ENCODE measurements at places on chromosomes 3 and 15. TPM values are rescaled to one million over a fixed set of nuclear protein-coding genes. Genes with fewer than 3 reads are reported as not detected.

Gene CFAP92
- not detected for total RNA-seq

Gene SLCO3A1
- 0.07 TPM for total RNA-seq

Gene C3orf52
- 16.7 TPM for total RNA-seq

Gene ISG20
- total RNA-seq = 48.6 TPM

Gene IL5RA
- total RNA-seq = not detected

Gene OXTR
- total RNA-seq = 21.5 TPM

DNA sequence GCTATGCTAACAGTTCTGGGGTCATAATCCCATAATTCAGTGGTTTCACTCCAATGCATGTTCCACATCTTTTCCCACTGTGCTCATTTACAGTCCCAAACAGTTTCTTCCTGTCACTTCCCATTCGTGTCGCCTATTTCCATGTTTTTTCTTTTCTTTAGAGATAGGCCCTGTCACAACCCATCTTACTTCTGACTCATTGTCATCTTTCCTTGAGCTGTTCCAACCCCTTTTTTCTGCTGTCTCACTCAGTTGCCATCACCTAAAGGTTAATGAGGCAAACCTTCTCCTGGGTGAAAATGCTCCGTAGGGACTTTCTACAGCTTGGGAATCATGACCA is 814.5 kb downstream of the VGLL3 start:
- no peaks in the 10 kb centered on the region for H3K36me3 ChIP-seq
- no peak for DNase-seq
- H3K27me3 ChIP-seq = no peaks in the 10 kb centered on the region
- no peak overlapping the region for H3K27ac ChIP-seq
- H3K4me1 ChIP-seq = no peaks in the 10 kb centered on the region

DNA sequence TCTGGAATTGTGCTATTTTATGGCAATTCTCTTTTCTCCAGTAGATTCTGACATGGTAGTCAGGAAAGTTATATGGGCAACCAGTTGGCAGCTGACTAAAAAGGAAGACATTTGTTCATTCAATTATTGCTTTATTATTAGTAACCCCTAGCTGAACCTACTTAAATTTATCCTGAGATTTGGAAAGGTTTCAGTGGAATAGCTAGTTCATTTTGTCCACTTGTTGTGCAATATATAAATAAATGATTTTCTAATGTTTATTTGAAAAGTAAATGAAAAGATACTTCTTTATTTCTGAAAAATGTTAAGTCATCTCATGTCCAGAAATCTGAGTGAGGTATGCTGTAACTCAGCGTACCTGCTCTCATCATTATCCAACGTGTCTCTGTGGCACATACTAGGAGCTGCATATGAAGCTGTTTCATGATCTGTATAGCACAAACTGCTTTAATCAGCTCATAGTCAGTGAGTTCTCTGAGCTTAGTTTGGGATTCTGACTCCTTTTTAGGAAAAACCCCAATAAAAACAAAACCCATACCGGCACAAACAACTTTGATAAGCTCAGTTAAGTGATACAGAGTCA is 35.9 kb downstream of the RARB start:
- DNase-seq = no peak
- H3K27me3 ChIP-seq = peaks cover 10% of the 10 kb centered on the region
- H3K36me3 ChIP-seq = no peaks in the 10 kb centered on the region
- H3K4me3 ChIP-seq = no peak overlapping the region

DNA sequence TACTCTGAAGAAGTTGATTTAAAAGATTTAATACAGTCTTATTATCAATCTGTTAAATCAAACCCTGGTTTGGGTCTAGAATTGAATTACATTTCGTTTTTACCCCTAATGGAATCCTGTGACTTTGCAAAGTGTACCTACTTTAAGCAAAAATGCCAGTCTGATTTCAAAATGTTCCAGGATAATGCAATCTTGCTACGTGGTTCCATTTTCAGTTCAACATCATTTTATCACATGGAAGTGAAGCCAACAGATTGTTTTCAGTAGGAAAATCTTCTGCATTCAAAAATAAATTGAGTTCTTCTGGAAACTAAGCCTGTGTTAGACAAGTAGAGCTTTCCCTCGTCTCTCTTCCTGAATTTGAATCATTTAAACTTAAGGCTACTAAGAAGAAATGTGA is 356.4 kb downstream of the CHST2 start:
- H3K27me3 ChIP-seq = no peaks in the 10 kb centered on the region
- DNase-seq = no peak
- no peak overlapping the region for H3K4me3 ChIP-seq
- no peaks in the 10 kb centered on the region for H3K36me3 ChIP-seq
- H3K4me1 ChIP-seq = no peaks in the 10 kb centered on the region
- H3K27ac ChIP-seq = no peak overlapping the region

GRCh38 chr3:42195879-42196330 is 70.1 kb downstream of the CCK start:
- no peak for DNase-seq
- no peak overlapping the region for H3K27ac ChIP-seq
- no peaks in the 10 kb centered on the region for H3K4me1 ChIP-seq
- no peaks in the 10 kb centered on the region for H3K27me3 ChIP-seq
- no peak overlapping the region for H3K4me3 ChIP-seq

GRCh38 chr3:126548556-126549466 is 9.9 kb downstream of the C3orf22 start:
- H3K27ac ChIP-seq = no peak overlapping the region
- no peaks in the 10 kb centered on the region for H3K4me1 ChIP-seq
- no peak overlapping the region for H3K4me3 ChIP-seq
- DNase-seq = no peak
- H3K27me3 ChIP-seq = 0 out of 2 replicates have a peak, but pooled peaks cover 10% of the 10 kb centered on the region
- no peaks in the 10 kb centered on the region for H3K36me3 ChIP-seq

GRCh38 chr15:87268675-87269074 is 987.9 kb downstream of the NTRK3 start:
- peak; percentile 11 for DNase-seq
- H3K27me3 ChIP-seq = no peaks in the 10 kb centered on the region
- H3K36me3 ChIP-seq = no peaks in the 10 kb centered on the region
- peaks cover 7% of the 10 kb centered on the region for H3K4me1 ChIP-seq
- no peak overlapping the region for H3K27ac ChIP-seq

GRCh38 chr3:188975600-188976314 is 196.0 kb upstream of the TPRG1 start:
- peak; percentile 72 for DNase-seq
- peak overlapping the region; percentile 8 for H3K27ac ChIP-seq
- no peaks in the 10 kb centered on the region for H3K27me3 ChIP-seq
- H3K4me1 ChIP-seq = peaks cover 42% of the 10 kb centered on the region

DNA sequence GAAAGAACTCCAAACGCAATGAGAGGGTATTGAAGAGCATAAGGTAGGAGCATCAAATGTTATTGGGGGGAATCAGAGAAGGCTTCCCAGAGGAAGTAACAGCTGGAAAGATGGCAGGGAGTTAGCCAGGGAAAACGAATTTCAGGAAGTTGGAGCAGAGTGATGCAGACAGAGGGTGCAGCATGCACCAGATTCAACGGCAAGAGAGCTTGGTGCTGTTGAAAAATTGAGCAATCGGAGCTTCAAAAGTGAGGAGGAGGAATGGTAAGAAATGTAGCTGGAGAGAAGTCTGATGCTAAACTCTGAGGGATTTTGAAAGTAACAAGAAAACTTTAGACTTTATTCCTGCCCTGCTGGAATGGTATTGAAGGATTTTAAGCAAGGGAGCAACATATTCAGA is 541.0 kb upstream of the LMCD1 start:
- no peaks in the 10 kb centered on the region for H3K27me3 ChIP-seq
- H3K4me3 ChIP-seq = no peak overlapping the region
- H3K4me1 ChIP-seq = no peaks in the 10 kb centered on the region
- no peaks in the 10 kb centered on the region for H3K36me3 ChIP-seq
- no peak overlapping the region for H3K27ac ChIP-seq
- DNase-seq = no peak

DNA sequence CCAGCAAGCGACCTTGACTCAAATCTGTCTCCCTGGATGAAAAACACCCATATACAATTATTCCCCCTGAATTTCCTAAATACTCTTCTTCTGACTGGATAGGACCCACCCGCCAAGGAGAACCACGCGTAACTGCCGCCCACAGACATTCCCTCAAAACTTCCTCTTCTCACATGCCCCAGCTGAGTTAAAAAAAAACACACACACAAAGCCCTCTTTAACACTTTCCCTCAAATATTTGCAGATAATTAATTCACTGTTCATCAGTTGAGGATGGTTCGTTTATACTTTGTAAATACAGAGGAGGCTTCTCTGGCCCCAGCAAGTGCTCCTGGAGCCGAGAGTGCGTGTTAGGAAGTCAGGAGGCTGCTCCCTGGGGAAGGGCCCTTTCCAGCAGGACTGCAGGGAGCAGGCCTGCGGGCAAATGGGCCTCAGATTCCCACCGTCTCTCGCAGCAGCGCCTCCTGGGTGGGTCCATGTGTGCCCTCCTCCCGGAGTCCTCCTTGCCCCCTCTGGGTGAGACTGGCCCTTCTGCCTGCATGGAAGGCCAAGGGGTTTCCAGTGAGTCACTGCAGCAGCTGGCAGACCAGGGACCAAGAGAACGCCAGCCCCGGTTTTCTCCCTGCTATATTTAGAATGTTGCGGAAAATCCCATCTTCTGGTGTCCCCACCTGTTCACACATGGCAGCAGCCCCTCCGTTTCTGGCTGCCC is 46.8 kb downstream of the MGLL start:
- no peak overlapping the region for H3K27ac ChIP-seq
- peaks cover 14% of the 10 kb centered on the region for H3K36me3 ChIP-seq
- H3K27me3 ChIP-seq = no peaks in the 10 kb centered on the region
- H3K4me3 ChIP-seq = no peak overlapping the region
- no peak for DNase-seq
- peaks cover 14% of the 10 kb centered on the region for H3K4me1 ChIP-seq

DNA sequence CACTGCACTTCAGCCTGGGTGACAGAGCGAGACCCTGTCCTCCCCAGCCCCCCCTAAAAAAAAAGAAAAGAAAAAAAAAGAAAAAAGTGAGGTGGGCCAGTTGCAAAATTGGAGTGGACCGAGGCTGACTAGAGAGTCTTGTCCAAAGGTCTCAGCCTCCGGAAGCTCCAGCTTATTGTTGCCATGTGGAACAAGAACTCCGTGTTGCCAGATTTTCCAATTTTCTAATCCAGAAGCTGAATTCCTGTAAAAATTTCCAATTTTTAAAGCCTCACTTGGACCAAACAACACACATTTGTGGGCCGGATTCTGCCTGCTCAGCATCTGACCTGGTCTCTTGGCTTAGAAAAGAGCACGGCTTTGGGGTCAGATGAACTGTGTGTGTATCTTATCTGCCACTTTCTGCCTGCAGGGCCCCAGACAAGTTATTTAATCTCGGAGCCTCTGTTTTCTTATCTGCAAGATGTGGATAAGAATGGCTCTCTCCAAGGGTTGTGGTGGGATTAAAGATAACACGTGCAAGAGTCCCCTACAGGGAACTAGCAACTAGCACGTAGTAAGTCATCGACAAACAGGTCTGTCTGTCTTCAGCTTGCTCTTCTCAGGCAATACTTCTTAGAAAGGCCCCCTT is 73.7 kb upstream of the TLE3 start:
- H3K36me3 ChIP-seq = no peaks in the 10 kb centered on the region
- H3K4me1 ChIP-seq = no peaks in the 10 kb centered on the region
- H3K27ac ChIP-seq = no peak overlapping the region
- H3K27me3 ChIP-seq = peaks cover 30% of the 10 kb centered on the region
- H3K4me3 ChIP-seq = no peak overlapping the region

DNA sequence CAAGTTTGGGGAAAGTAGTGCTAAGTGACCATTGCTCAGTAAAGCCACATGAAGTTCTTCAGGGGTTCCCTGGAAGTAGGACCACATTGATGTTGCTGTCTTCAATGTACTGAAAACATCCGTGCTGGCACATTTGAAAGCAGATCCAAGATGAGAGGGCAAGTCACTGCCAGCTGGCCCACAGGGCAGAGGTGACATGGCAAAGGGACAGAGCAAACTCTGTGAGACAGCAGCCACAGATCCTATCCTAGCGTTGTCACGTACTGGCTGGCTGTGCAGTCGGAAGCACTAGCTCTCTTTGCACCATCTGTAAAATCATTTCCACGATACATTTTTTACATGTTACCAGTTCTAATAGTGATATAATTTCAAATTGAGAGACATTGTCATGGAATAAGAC is 13.8 kb downstream of the MUC13 start:
- H3K4me1 ChIP-seq = no peaks in the 10 kb centered on the region
- H3K27me3 ChIP-seq = no peaks in the 10 kb centered on the region
- no peak overlapping the region for H3K4me3 ChIP-seq
- no peak for DNase-seq

DNA sequence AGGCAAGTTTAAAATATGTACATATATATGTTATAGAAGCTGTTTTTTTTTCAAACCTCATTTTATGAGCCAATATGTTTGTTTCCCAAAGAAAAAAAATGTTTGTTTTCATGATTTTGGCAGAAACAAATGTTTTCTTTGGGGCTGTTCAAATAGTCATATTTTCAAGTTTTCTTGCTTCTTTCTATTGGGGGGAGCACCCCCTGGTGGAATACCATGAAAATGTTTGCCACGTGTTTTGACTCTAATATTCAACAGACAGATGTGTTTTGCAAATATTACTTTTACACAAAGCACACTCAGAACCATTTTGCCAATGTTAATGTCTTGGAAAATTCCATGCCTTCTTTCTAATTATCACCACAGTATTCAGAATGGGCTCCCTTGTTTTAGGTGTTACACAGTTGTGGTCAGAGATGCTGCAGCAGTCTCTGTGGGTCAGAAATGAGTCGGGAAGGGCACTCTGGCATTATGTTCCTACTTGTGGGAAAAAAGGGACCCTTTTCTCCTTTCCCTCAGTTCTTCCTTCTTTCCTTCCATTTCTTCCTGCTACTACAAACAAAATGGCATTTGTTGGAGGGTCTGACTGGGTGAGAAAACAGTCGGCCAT is 817.0 kb downstream of the TUSC7 start:
- H3K4me1 ChIP-seq = no peaks in the 10 kb centered on the region
- no peak overlapping the region for H3K4me3 ChIP-seq
- DNase-seq = peak; percentile 17
- no peaks in the 10 kb centered on the region for H3K36me3 ChIP-seq
- no peak overlapping the region for H3K27ac ChIP-seq
- H3K27me3 ChIP-seq = no peaks in the 10 kb centered on the region

DNA sequence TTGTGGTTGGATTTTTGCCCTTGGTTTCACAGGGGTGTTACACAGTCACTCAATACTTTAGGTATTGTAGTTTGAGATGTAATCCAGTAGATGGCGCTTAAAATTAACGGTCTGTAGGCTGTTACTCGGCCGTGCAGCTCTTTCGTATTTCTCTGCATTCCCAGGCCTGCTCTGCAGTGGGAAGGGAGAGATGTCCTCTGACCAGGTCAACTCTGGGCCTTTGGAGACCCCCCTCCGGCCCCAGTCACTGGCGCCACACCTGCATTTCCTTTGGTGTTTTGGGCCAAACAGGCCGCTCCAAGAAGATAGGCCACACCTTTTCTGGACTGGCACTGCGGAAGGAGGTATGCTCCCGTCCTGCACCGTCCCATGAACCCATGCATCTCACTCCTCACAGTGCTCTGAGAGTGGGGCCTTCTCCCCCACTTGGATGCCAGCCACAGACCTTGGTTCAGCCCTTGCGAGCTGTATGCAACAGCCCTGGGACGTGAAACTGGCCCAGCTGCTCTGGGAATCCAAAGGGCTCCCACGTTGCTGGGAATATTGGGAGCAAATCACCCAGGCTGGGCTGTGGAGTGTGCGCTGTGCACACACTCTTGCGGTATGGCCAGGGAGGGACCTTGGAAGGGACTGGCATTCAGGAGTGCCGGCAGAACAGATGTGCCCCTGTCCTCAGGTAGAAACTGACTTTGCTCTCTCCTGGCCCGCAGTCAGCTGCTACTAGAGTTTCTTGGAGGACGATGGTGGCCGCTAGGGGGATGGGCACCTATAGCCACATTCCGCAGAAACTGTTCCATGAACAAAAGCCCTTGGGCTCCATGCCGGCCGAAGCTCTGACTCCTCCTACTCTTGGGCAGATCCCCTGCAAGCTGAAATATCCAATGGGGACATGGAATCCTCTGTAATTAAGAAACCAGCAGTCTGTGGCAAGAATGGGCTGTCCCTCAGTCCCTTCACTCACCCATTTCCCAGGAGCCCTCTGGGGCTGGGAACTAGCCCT is 410.5 kb upstream of the CADM2 start:
- H3K36me3 ChIP-seq = no peaks in the 10 kb centered on the region
- DNase-seq = peak; percentile 66
- peak overlapping the region; percentile 43 for H3K27ac ChIP-seq
- 0 out of 2 replicates have a peak, but pooled peaks cover 7% of the 10 kb centered on the region for H3K4me1 ChIP-seq
